ENCODE measurements at places on chromosomes 2 and 18. TPM values are rescaled to one million over a fixed set of nuclear protein-coding genes. Genes with fewer than 3 reads are reported as not detected.
A peak's percentile ranks its signal among the peaks of the same experiment; 100 is the strongest.

GRCh38 chr2:63631501-63631900 is 42.7 kb downstream of the MDH1 start:
- DNase-seq: no peak

DNA sequence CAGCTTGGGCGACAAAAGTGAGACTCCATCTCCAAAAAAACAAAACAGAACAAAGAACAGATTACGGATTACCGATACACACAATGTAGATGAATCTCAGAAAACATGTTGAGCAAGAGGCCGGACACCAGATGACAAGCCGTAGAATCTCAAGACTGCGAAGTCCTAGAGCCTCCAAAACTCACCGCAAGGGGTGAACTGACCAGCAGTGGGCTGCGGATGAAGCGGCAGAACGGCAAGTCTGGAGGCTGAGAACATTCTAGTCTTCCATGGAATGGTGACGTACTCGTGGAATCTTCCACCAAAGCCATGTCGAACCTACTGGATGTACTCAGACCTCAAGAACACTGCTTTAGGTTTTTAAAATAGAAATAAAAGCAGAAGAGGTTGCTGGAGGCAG is 198.8 kb downstream of the NDUFA10 start:
- no peak for DNase-seq

DNA sequence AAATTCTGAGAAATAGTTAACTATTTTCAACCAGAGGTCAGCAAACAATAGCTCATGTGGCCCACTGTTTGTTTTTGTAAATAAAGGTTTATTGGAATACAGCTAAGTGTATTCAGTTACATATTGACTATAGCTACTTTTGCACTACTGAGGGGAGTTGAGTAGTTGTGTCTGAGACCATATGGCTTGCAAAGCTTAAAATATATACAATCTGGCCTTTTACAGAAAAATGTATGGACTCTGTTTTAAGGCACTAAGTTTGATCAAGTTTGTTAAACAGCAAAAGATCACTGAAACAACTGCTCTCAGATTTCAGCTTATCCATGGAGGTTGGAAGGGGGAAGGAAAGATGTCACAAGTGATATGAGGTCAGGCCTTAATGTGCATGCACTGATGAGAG is 667.1 kb downstream of the CNTNAP5 start:
- no peak for DNase-seq

DNA sequence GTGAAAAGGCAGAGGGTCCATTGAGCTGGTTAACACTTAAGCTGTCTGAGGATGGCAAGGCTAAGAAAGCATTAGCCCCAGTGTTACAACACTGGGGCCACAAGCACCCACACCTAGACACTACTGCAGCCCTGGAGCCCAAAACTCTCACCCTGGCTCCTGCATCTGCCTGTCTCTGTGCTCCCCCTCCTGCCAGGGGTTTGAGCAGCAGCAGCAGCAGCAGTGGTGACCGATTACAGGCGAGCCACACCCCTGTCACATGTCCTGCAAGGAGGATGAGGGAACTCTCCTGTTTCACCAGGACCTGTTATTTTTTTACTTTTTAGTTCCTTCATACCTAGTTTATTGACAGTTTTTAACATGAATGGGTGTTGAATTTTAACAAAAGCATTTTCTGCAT is 326.7 kb upstream of the MAP2 start:
- DNase-seq: no peak

GRCh38 chr18:111306-112014 is 46.9 kb upstream of the USP14 start:
- DNase-seq: peak; percentile 42

- no peak for DNase-seq
These were observed 28.4 kb downstream of the EIPR1 start for GRCh38 chr2:3349211-3349693.

HNRNPLL gene
- total RNA-seq: 35.3 TPM

DNA sequence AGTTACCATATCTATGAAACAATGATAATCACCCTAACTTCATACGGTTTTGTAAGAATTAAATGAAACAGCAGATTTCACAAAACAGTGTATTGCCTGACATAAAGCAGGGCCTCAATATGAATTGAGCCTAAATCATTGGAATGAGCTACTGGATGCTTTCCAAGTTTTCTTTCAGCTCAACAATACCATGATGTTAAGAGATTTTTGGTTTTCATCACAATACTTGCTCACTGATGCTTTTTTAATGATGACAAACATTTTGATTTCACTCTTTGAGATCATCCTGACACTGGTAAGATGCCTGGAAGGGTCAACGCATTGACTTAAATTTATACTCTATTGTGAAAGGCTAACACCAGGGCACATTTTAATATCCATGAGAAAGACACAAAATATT is 377.5 kb downstream of the ZNF521 start:
- no peak for DNase-seq

- DNase-seq: no peak
These were observed 338 bp upstream of the THUMPD2 start for GRCh38 chr2:39779341-39779851.

- peak; percentile 59 for DNase-seq
These were observed 300.0 kb upstream of the SMIM21 start for GRCh38 chr18:75727456-75727855.

HRH4 gene
- total RNA-seq: not detected

DNA sequence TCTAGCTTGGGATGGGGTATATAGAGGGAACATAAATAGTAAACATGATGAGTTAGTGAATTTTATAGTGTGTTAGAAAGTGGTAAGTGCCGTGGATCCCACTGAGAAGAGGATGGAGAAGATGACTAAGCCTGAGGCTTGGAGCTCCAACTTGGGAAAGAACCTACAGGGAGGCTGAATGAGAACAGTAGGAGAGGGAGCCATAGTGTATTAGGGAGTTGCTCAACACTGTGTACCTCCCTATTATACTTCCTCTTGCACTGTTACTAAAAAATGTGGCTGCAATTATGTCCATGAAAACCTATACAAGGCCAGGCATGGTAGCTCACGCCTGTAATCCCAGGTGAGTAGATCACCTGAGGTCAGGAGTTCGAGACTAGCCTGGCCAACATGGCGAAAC is 2.9 kb upstream of the SLC19A3 start:
- DNase-seq: no peak

- no peak for DNase-seq
These were observed 150.3 kb downstream of the SATB2 start for GRCh38 chr2:199307461-199307860.

Data from lung microvascular endothelial cell (primary cell).